Effector memory CD4-positive, alpha-beta T cell (primary cell): ENCODE measurements at places on chromosomes 2 and 18.

DNA sequence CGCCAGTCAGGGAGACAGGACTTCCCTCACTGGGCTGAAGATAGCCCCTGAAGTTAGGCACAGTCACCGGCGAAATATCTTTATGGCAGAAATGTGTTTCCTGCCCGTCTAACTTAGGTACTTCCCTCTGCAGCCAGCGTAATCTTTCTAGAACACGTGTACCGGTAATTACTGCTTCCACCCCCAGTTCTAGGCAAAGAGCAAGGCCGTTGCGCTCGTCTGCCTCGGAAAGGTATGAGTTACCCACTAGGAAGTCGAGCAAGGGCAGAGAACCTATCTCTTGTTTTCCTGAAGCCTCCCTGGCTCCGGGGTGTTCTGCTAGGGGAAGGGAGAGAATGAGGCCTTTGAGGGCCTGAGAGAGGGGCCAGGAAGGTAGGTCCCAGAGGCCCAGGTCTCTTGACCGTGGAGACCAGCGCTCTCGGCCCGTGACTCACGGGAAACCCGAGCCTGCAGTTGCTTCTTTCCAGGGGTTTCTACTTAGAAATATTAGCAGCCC is 70.0 kb downstream of the TWSG1 start:
- DNase-seq, result no peak

DNA sequence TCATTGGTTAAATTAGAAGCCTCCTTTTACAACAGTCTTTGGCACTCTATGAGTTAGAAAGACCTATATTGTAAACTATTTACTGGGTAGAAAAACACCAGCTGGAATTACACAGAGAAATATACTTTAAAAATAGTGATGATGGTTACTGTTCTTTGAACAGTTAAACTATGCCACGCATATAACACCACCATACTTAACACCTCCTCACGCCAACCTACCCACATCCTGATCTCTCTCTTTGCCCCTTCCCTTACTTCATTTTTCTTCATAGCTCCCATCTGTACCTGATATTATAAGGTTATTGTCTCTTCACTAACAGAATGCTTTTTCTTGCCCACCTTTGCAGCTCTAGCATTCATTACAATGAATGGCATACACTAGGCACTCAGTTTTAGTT is 173.8 kb downstream of the DPP4 start:
- no peak for DNase-seq

DNA sequence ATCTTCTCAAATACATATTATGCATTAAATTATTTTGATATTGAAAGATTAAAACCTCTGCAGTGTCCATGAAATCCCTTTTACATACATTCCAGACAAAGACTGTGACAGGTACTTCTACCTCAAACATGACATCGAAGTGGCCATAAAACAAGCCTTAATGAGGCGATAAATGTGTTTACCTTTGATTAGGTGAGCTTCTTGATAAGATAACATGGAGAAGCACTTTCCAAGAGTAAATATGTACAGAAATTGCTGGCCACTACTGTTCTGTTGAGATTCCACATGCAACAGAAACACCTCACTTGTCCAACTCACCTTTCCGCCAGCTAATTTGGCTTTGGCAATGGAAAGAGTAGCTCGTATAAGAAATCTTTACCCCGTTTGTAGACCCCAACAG is 55.2 kb downstream of the ZEB2 start:
- no peak for DNase-seq

GRCh38 chr18:52715421-52715820 is 375.4 kb downstream of the DCC start:
- DNase-seq, result no peak

- no peak for DNase-seq
Measured at GRCh38 chr2:40118622-40119021, 333.3 kb downstream of the SLC8A1 start.

GRCh38 chr18:76145521-76146376 is 349.3 kb downstream of the ZNF516 start:
- DNase-seq, result no peak

DNA sequence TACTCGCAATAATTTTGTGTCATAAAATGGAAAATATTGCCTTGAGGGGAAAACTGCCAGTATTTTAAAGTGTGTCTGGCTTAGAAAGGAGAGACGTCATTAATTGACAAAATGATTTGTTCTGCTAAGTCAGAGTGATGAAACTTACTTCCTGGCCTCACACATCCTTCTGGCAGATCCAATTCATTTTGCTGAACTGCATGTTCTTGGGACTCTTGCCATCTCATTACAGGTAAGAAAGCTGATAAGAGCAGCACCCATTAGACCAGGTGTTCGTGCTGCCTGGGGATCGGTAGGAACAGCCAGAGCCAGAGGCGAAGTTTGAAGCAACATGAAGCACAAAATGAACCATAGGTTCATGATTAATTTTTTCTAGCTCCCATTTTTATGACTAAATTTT is 38.0 kb downstream of the KCNE4 start:
- DNase-seq, result no peak

GRCh38 chr2:193011870-193012269 is 817.1 kb upstream of the TMEFF2 start:
- no peak for DNase-seq

DNA sequence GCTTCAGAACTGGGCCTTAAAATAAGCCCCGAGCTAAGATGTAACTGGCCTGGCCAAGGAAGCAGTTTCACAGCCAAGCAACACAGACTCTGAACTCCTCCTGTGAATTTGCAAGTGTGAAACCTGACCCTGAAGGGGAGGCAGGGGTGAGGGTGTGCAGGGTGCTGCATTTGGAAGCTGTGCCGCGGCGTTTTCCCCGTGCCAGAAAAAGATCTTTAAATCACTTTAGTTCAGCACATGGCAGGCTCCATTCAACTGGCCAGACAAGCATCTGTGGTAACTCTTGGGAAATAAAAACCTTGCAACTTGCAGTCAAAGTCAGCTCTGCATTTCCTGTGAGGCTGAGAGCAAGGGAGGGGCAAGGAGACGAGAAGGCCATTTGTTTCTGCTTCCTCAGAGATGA is 209.3 kb upstream of the SOX11 start:
- DNase-seq, result no peak

- DNase-seq, result no peak
Measured at GRCh38 chr18:24055009-24055804, 40.7 kb downstream of the TTC39C start.

GRCh38 chr2:75547345-75548035 is 13.2 kb downstream of the EVA1A start:
- DNase-seq, result no peak

DNA sequence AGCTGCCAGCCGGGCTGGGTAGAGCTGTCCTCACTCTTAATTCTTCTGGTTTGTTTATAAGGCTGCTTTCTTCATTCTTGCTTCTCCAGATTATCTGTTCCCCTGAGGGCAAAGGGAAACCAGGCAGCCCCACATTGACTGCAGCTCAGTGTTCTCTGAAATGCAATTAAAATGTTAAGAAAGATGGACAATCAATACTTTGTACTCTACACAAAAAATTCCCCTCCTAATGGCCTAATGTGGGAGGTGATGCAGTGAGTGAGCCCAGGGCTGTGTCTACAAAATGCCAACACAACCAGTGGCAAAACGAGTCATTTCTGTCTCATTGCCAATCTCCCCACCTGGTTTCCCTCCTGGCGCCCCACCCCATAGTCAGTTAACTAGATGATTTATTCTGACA is 541.7 kb upstream of the RAB6C start:
- no peak for DNase-seq

- DNase-seq, result no peak
Measured at GRCh38 chr2:215619022-215619958, 183.4 kb upstream of the FN1 start.

DNA sequence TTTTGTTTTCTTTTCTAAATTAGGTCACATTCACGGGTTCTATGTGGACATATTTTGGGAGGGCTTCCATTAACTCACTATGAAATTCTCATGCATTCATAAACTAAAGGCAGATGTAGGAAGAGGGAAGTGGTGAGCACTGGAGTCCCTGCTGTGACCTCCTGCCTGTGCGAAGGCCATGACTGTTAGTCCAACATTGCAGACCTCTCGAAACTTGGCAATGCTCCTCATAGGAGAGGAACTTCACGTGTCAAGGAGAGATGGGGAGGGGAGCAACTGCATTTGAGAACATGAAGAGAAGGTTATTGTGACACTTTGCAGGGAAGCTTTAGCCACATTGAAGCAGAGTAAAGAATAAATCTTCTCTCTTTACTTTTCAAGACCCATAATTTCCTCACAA is 126.4 kb upstream of the HNMT start:
- DNase-seq, result no peak

- DNase-seq, result no peak
Measured at GRCh38 chr18:21486905-21487437, 113.5 kb downstream of the ESCO1 start.

DNA sequence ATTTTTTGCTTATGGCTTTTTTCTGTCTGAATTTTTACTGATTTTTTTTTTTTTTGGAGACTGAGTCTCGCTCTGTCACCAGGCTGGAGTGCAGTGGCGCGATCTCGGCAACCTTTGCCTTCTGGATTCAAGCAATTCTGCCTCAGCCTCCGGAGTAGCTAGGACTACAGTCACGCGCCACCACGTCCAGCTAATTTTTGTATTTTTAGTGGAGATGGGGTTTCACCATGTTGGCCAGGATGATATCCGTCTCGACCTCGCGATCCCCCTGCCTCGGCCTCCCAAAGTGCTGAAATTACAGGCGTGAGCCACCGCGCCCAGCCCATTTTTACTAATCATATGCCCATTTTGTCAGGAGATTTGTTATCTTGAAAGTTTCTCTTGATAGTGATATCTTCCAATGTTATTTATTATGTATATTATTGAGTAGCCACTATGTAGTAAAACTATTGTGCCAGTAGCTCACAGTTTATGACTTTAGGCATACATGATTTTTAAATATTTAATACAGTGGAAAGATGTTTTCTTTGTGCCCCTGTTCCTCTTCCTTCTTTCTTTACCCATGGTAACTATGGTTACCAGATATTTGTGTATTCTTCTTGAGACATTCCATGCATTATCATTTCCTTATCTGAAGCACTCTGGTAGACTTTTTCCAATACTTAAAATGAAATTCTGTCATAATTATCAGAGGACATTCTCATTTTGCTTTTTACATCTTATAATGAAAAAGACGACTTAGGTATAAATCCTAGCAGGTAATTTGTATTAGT is 2.1 kb downstream of the HAT1 start:
- no peak for DNase-seq

DNA sequence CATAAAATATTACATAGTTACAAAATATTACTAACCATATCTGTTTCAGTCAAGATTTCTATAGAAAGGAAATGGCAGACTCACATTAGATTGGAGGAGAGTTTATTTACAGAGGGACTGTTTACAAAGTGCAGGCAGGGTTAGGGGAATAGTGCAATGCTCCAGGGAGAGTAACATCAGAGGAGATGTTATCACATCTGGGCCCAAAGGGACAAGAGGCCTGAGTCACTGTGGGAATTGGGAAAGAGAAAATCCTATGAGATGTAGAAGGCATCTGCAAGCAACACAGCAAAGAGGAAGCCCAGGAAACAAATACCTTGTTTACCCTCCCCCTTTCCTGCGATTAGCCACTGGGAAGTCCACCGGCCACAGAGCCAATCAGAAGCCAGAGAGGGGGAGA is 227.3 kb upstream of the TANK start:
- DNase-seq, result no peak

- DNase-seq, result no peak
Measured at GRCh38 chr2:68418855-68419254, 48.2 kb downstream of the FBXO48 start.

DNA sequence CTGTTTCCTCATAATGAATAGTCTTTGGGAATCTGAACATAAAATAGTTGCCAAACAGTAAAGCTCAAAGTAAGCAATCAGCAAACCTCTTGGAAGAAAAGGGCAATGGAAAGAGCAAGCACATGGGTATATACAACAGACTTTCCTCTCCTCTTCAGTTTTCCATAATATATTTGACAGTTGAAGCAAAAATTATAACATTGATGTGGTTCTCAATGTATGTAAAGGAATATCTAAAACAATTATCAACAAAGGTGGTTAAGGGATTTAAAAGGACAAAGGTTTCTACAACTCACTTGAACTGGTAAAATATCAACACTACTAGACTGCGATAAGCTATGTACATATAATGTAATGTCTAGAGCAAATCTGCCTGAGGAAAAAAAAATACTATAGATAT is 168.6 kb upstream of the SMAD7 start:
- DNase-seq, result no peak

GRCh38 chr18:31538837-31539236 is 40.9 kb downstream of the DSG2 start:
- no peak for DNase-seq

- no peak for DNase-seq
Measured at GRCh38 chr18:78818961-78819360, 160.7 kb upstream of the SALL3 start.

- DNase-seq, result no peak
Measured at GRCh38 chr2:231228974-231229529, 30.6 kb downstream of the ARMC9 start.

- DNase-seq, result no peak
Measured at GRCh38 chr2:216838151-216838550, 21.7 kb downstream of the TNP1 start.
